Retina (tissue), 1 donor: ENCODE measurements at places on chromosomes 7 and 10.

- DNase-seq = peak; percentile 70
These were observed 8.0 kb upstream of the ZNRF2 start for GRCh38 chr7:30276203-30276900.

- no peak for DNase-seq
These were observed 51.8 kb upstream of the FAM133B start for GRCh38 chr7:92641921-92642511.

DNA sequence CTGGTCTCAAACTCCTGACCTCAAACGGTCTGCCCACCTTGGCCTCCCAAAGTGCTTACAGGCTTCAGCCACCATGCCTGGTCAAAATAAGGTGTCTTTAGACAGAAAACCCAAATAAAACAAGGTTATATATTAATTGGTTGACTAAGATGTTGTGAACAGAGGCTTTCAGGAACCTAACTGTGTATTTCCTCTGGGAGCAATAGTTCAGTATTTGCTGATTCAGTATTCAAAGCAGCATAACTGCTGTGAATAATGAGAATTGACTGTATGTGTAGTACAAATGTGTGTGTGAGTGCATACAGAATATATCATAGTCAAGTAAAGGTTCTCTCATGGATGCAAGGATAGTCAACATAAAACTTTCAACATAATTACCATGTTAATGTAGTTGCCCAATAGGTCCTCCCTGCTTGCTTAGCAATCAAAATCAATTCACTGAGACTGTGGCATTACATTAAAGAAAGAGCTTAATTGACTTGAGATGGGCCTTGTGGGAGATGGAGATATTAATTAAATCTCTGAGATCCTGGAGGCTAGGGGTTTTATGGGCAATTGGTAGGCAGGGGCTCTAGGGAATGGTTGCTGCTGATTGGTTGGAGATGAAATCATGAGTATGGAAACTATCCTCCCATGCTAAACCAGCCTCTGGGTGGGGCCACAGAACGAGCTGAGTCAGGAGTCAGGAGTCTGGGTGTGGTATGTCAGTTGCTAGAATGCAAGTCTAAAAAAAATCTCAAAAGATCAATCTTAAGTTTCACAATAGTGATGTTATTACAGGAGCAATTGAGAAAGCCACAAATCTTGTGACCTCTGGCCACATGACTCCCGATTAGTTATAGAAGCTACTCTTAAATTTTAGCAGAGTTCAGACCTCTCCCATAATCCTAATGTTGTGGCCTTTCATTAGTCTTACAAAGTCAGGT is 162.7 kb downstream of the AKR1D1 start:
- DNase-seq = no peak

- DNase-seq = no peak
These were observed 36.9 kb upstream of the NPFFR1 start for GRCh38 chr10:70320751-70321150.

- peak; percentile 92 for DNase-seq
These were observed 67.6 kb upstream of the CTNNA3 start for GRCh38 chr10:67763499-67764011.

DNA sequence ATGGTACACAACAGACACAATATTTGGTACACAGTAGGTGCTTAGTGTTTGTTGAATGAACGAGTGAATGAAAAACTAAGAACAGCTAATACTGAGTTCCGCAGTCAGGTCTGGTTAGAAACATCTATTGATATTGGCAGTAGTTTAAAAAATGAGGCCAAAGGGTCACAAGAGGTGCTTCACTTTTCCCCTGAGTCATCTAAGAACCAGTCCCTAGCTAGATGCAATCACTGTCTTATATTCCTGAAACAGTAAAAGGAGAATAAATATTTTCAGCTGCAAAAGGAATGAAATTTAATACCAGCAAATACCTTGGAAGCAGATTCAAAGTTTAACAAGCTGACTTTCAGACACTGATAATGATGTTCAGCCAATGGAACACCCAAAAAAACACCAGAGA is 54.5 kb downstream of the SCRN1 start:
- no peak for DNase-seq

DNA sequence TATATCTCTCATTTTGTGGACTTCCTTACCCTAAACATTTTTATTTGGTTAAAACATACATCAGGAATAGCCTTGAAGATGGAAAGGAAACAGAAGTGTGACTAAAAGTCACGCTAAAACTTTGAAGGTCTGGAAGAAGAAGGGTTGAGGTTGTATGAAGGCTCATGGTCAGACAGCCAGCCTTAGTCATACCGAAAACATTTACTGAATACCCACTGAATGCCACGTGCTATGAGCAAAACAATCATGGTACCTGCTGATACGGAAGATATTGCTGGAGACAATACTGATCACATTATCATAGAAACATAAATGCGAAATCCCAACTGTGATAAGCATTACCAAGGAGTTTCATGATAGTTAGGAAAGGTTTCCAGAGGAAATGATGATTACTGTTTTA is 64.0 kb downstream of the PDZD8 start:
- DNase-seq = no peak

DNA sequence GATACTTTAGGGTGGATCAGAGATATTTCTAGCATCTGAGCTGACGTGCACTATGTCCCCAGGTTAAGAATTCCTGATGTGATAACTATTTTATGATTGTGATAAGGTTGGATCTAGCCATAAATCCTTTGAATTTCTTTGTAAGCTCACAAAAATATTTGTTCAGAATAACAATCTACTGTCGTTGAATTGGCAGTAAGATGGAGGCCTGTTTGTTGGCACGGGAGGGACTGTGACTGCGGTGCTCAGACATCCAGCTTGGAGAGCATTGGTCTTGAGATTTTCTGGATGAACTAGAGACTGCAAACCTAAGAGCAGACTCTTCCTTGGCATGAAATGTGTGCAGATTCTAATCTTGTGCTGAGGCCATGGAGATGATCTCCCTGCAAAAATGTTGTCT is 131.1 kb downstream of the LRRC4 start:
- DNase-seq = no peak

GRCh38 chr7:72793791-72794190 is 34.2 kb downstream of the TYW1B start:
- no peak for DNase-seq

DNA sequence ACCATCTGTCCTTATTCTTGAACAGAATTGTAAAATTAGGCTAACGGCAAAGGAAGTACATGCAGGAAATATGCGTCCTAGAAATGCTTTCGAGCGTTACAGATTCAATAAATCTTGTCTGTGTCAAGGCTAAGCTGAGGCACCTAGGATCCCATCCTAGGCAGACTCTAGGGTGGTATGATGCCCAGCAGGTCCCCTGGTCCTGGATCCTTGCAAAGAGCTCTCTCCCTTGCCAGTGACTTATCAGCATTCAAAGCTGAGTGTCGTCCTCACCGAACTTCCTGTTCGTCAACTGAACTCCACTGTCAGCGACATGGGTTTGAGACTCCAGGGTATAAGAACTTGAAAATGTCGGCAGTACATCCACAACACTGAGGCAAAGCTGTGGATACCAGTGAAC is 61.5 kb downstream of the AKR1E2 start:
- no peak for DNase-seq

DNA sequence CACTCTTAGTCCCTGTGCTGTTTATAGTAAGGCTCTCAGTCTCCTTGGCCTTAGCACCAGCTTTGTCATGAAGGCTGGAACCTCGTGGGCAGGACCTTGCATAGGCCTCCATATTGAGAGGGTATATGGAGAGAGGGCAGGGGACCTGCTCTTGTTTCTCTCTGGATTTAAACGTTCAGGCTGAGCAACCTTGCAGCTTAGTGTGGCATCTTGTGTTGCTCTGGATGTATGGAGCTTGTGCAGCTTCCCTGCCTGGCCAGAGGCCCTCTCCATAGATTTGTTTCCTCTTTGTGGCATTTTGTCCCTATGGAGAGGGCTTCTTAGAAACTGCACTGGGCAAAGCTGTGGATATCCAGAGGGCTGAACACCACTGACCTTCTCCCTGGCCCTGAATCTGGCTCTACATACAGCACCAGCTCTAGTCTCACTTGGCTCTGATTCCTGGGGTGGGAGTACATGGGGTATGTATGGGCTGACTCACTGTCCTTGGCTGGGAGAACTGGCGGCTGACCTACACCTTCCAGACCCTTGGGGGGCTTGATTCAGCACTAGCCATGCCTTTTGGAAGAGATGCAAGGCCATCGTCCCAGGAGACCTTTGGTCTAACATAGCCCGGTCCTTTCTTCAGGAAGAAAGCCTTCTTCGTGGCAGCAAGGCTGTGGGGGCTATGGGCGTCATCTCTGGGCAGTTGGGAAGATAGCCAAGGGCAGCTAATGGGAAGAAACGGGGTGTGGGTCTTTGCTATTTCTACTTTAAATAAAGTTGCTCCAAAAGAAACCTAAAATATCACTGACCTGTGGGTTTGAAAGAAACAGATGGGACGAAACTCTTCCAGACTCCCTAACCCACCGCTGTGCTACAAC is 30.5 kb downstream of the ITPRIP start:
- DNase-seq = peak; percentile 9

GRCh38 chr7:7099584-7100014 is 82.7 kb upstream of the C1GALT1 start:
- DNase-seq = peak; percentile 54

GRCh38 chr10:74293686-74294371 is 142.8 kb downstream of the ADK start:
- no peak for DNase-seq

DNA sequence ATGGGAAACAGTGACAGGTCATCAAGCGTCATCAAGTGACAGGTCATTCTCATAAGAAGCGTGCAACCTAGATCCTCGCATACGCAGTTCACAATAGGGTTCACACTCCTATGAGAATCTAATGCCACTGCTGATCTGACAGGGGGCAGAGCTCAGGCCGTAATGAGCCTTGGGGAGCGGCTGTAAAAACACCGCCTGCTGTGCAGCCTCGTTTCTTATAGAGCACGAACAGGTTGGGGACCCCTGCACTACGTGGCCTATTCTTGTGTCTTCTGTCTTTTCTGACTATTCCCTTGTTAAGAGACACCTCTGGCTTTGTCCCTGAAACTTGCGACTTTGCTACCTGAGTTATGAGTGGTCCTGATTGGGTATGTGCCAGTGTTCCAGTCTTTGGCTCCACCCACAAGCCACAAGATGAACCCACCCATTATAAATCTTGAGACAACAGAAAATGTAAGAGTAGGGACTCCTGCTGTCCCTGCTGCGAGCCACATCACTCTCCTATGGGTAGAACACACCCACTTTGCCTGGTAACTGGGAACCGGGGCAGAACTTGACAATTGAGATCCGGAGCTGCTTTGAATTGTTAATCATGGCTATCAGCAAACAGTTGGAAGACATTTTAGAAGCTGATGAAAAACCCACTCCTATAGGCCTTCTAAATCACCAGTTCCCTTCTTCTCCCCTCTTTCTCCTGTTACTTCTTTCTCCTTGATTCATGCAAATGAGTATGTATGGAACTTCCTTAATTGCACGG is 55.8 kb upstream of the EXOC4 start:
- DNase-seq = peak; percentile 22

GRCh38 chr10:113052076-113052830 is 102.2 kb downstream of the TCF7L2 start:
- DNase-seq = no peak

DNA sequence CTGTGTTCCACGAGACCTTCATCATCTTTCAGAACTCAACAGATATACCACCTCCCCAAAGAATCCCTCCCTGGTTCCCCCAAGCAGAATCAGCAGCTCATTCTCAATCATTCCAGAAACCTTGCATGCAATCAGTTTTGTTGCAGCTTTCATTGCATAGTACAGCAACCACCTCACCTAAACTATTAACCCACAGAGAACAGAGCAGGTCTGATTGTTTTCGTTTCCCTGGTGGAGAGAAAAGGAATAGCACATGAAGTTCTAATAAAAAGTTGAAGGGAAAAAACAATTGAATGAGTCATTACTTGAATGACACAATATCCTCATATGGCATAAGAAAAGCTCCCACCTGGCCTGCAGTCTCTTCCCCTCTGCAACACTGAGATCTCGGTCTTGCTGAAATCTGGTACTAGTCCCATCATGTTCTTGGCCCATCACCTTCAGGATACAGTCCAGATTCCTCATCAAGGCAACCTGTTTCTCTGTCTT is 147.1 kb upstream of the GDF10 start:
- DNase-seq = no peak

GRCh38 chr7:121519548-121520521 is 123.7 kb upstream of the FAM3C start:
- no peak for DNase-seq
